Fibroblast of the aortic adventitia (primary cell): ENCODE measurements at places on chromosomes 1 and 21. TPM values are rescaled to one million over a fixed set of nuclear protein-coding genes. Genes with fewer than 3 reads are reported as not detected.

The KCTD3 gene
- total RNA-seq = 45.6 and 68.1 TPM in 2 replicates

The AMY1A gene
- not detected in 2 replicates for total RNA-seq

The OR2T2 gene
- total RNA-seq = not detected in 2 replicates

The ZMYM4 gene
- total RNA-seq = 47.8 and 52.2 TPM in 2 replicates

The VHLL gene
- total RNA-seq = not detected in 2 replicates

The B3GALT2 gene
- 0.18 and 1.2 TPM in 2 replicates for total RNA-seq

The ALX3 gene
- total RNA-seq = 0.09 TPM in 1 of 2 replicates, not detected in the other

The NBPF12 gene
- 6.1 and 10.7 TPM in 2 replicates for total RNA-seq

The C1orf167 gene
- 0.36 TPM in 1 of 2 replicates, not detected in the other for total RNA-seq

The SPATA1 gene
- 0.41 and 3.0 TPM in 2 replicates for total RNA-seq

The MROH9 gene
- 0.27 and 0.49 TPM in 2 replicates for total RNA-seq

The LTN1 gene
- total RNA-seq = 25.9 and 35.2 TPM in 2 replicates

The NIBAN1 gene
- total RNA-seq = 121 and 131 TPM in 2 replicates

The ABCA4 gene
- 0.09 TPM in 1 of 2 replicates, not detected in the other for total RNA-seq

The SLC44A5 gene
- 0.45 TPM in 1 of 2 replicates, not detected in the other for total RNA-seq

The LCE1A gene
- not detected in 2 replicates for total RNA-seq

The TSPAN1 gene
- total RNA-seq = 0.81 TPM in 1 of 2 replicates, not detected in the other

The RAB7B gene
- 4.3 and 7.4 TPM in 2 replicates for total RNA-seq

The SYCP1 gene
- total RNA-seq = not detected in 2 replicates

The FCRL5 gene
- total RNA-seq = not detected in 2 replicates

The MYOG gene
- total RNA-seq = not detected in 2 replicates

The ITLN2 gene
- 3.8 TPM in 1 of 2 replicates, not detected in the other for total RNA-seq

The LCE3E gene
- total RNA-seq = not detected in 2 replicates

The KANK4 gene
- 0.09 and 0.16 TPM in 2 replicates for total RNA-seq

The TMPRSS2 gene
- total RNA-seq = not detected in 2 replicates

The ANKRD35 gene
- total RNA-seq = 3.2 and 3.9 TPM in 2 replicates

The BSND gene
- total RNA-seq = not detected in 2 replicates

The SYPL2 gene
- 0.25 and 1.7 TPM in 2 replicates for total RNA-seq

The DIPK1A gene
- total RNA-seq = 17.1 and 19.0 TPM in 2 replicates

The PHTF1 gene
- 36.3 and 59.4 TPM in 2 replicates for total RNA-seq

The RC3H1 gene
- total RNA-seq = 35.7 and 37.0 TPM in 2 replicates

The ANXA9 gene
- 0.09 and 0.49 TPM in 2 replicates for total RNA-seq

The MANEAL gene
- total RNA-seq = 0.65 and 0.99 TPM in 2 replicates

The FMO3 gene
- 1.3 TPM in 1 of 2 replicates, not detected in the other for total RNA-seq

The NECTIN4 gene
- not detected in 2 replicates for total RNA-seq

The DLGAP3 gene
- not detected in 2 replicates for total RNA-seq

The LRRC53 gene
- total RNA-seq = not detected in 2 replicates

The CFAP107 gene
- total RNA-seq = not detected in 2 replicates

The SLC16A4 gene
- 36.8 and 71.9 TPM in 2 replicates for total RNA-seq

The TNFRSF25 gene
- 2.0 and 4.4 TPM in 2 replicates for total RNA-seq

The RNU1-2 gene
- under 0.01 and 2,882 TPM in 2 replicates for total RNA-seq

The CDK18 gene
- 0.27 and 1.6 TPM in 2 replicates for total RNA-seq

The GBP6 gene
- not detected in 2 replicates for total RNA-seq

The RPTN gene
- total RNA-seq = not detected in 2 replicates

The GIPC2 gene
- total RNA-seq = 0.63 and 0.74 TPM in 2 replicates

The PCP4L1 gene
- total RNA-seq = not detected in 2 replicates

The POLR3C gene
- 58.6 and 163 TPM in 2 replicates for total RNA-seq

The OR14A16 gene
- not detected in 2 replicates for total RNA-seq

The IFI44 gene
- 14.2 and 66.6 TPM in 2 replicates for total RNA-seq

The AMIGO1 gene
- 0.54 and 2.5 TPM in 2 replicates for total RNA-seq

The MPZ gene
- 0.09 and 1.2 TPM in 2 replicates for total RNA-seq
